ENCODE measurements at places on chromosomes 3 and 15.

- DNase-seq = no peak
Observed at GRCh38 chr3:123147754-123148535, 53.8 kb upstream of the SEC22A start.

DNA sequence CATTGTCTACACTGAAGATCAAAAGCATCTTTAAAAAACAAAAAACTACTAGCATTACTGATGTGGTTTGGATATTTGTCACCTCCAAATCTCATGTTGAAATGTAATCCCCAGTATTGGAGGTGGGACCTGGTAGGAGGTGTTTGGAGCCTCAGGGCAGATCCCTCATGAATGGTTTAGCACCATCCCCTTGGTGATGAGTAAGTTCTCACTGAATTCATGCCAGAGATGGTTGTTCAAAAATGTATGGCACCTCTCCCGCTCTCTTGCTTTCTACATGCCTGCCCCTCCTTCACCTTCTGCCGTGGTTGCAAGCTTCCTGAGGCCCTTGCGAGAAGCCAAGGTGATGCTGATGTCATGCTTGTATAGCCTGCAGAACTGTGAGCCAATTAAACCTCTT, 136.6 kb upstream of the FHIT start:
- DNase-seq = no peak

- no peak for DNase-seq
Observed at GRCh38 chr3:58608648-58609047, 31.5 kb upstream of the FAM107A start.

- no peak for DNase-seq
Observed at GRCh38 chr15:88658972-88659931, 20.4 kb downstream of the ISG20 start.

DNA sequence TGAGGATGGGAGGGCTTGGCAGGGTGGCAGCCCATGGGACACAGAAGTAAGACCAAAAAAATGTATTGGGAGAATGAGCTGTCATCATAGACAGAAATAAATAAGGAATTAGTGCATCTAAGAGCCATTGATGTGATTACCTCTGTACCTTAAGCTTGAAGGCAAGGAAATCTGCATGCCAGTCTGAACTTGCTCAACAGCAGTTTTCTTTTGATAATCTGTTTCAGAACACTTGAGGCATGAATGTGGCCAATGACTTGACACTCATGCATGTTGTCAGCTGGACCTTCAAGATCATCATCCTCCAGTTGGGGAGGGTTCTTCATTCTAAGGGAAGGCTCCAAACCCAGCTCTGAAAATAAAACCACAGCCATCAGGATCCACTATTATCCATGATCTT, 148.5 kb downstream of the DCLK3 start:
- no peak for DNase-seq

GRCh38 chr3:10247679-10248183, 528 bp upstream of the TATDN2 start:
- DNase-seq = no peak

DNA sequence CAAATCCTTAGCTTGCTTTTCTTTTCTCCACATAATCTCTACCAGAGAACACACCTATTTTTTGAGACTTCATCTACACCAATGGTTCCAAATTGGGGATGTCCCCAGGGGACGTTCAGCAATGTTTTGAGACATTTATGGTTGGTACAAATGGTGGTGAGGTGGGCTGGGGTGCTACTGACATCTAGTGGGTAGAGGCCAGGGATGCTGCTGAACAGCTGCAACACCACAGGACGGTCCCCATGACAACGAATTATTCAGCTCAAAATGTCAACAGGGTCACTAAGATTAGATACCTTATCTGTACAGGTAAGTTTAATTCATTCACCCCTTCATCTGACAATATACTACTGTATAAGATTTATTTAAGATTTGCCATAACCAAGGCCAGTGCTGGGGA, 14.4 kb downstream of the GK5 start:
- DNase-seq = peak; percentile 63

GRCh38 chr15:39914977-39915376, 5.1 kb downstream of the GPR176 start:
- no peak for DNase-seq

- DNase-seq = no peak
Observed at GRCh38 chr15:53354874-53355273, 404.6 kb downstream of the WDR72 start.

DNA sequence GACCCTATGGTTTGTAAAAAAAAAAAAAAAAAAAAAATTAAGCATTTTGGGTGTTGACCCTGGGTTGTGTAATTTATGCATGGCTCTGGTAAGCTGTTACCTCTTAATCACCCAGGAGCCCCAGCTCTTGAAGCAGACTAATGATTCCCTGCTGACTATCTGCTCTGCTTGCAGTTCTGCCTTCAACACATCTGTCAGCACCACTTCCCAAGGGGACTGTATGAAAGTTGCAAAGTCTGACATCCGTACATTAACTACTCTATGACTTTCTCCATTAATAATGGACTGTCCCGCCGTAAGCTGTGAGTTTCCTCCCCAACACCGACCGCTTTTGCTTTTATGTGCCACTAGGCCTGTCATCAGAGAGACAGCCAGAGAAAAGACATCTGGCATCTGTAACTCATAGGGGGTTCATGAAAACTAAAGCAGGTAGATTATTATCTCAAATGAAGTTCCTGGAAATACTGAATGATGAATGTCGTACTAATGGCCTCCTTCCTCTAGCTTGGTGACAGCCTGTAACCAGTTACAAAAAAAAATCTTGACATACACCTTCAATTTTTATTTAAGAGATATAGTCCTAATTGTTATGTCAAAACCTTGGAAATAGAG, 271.5 kb downstream of the IL5RA start:
- no peak for DNase-seq

GRCh38 chr15:73346735-73347312, 21.9 kb downstream of the HCN4 start:
- peak; percentile 73 for DNase-seq

DNA sequence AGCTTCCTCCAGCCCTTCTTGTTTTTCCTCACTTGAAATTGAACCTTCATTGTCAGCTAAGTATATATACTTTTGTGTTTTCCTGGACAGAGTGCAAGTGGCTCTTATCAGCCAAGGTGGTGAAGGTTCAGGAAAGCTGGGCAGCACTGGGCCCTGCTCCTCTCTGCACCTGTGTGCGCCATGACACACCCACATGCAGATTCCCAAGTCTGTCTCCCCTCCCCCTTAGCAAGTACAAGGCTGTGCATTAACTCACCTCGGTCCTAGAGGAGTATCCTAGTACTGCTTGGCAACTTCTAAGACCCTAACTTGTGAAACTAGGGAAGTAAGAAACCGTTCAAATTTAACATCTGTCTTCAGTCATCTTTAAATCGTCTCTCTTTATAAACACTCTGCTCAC, 85.8 kb downstream of the SLC49A4 start:
- DNase-seq = no peak

DNA sequence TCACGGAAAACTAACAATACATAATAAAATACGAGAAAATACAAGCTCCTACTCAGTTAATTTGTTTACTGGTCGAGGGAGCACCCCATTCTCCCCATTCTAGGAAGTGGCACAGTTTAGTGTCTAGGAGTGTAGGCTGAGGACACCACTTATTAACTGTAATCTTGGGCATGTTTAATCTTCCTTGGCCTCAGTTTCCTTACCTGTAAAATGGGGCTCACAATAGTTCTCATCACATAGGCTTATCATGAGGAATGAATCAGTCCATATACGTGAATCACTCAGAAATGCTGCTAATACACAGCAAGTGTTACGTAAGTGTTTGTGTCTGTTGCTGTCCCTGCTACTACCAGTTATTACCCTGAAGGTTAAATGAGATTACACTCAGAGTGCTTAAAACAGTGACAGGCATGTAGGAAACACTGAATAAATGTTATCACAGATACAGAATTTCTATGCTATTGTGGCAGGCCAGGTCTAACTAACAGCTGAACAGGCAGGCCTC, 210.2 kb downstream of the OSBPL10 start:
- no peak for DNase-seq

DNA sequence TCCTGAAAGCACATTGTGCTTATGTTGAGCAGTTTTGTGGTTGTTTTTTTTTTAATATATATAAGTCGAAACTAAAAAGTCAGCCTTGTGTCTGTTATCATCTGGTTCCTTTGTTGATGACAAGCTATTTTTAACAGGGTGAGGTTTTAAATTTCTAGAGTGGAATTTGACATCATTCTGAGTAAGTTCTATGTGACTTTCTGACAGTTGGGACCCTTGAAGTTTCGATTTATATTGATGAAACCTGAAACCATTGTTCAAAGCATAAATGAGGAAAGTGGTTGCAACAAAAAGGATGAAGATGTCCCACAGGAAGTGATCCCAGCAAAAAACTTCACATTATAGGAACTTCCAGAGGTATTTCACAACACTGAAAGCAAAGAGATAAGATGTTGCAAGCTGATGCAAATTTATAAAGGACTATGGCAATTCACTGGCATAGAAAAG, 94.0 kb downstream of the CYP19A1 start:
- DNase-seq = no peak

DNA sequence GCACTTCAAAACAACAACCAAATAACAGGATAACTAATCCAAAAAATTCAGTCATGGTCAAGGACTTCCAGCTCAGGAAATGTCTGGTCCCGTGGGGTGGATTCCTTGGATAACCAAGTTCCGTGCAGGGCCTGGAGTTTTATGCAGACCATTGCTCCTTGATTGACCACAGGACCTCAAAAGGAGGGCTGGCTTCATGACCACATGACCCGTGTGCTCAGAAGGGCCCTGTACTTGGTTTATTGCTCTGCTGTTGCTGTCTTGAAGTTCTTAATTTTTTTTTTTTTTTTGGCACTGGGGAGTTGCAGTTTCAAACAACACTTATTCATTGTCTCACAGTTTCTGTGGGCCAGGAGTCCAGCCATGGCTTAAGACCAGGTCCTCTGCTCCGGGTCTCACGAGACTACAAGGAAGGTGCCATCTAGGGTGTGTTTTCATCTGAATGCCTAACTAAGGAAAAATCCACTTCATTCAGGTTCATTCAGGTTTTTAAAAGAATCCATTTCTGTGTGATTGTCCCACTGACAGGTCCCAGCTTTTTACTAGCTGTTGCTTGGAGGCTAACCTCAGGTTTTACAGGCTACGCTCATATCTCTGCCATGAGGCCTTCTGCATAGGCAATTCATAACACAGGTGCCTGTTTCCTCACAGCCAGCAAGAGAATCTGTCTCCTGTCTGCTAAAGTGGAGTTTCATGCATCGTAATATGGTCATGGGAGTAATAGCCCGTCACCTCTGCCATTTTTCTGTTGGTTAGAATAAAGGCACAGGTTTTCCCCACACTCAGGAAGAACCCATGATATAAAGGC, 65.3 kb downstream of the FLNB start:
- no peak for DNase-seq

- DNase-seq = peak; percentile 80
Observed at GRCh38 chr15:79004336-79004735, 59.5 kb upstream of the CTSH start.

DNA sequence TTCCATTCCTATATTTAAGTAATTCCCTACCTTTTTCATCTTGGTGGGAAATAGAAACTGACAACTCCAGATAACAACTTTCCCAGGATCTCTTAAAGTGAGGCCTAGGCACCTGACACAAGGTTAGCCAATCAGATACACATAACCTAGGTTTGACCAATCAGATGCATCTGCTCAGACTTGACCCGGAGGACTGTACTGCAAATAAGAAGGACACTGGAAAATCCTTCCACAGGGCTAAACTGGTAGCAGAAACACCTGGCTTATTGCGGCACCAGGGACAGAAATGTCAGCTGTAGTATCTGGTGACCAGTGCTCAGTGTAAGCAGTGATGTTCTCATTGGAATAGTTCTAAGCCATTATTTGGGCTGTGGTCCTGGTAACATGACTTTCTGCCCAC, 204.5 kb upstream of the SLCO3A1 start:
- DNase-seq = no peak

GRCh38 chr3:154197751-154198150, 76.6 kb downstream of the ARHGEF26 start:
- no peak for DNase-seq

DNA sequence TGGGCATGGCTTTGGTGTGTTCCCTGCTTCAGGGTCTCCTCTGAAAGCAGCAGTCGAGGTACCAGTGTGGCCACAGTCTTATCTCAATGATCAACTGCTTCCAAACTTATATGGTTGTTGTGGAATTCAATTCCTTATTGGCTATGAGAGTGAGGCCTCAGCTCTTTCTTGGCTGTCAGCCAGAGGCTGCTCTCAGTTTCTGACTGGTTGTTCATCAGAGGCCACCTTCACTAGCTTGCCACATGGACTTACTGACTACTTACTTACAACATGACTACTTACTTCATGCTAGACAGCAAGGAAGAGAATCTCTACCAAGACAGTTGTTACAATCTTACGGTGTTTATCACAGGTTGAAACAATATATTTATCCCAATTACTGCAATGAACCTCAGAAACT, 789.2 kb downstream of the DIPK2A start:
- DNase-seq = no peak

DNA sequence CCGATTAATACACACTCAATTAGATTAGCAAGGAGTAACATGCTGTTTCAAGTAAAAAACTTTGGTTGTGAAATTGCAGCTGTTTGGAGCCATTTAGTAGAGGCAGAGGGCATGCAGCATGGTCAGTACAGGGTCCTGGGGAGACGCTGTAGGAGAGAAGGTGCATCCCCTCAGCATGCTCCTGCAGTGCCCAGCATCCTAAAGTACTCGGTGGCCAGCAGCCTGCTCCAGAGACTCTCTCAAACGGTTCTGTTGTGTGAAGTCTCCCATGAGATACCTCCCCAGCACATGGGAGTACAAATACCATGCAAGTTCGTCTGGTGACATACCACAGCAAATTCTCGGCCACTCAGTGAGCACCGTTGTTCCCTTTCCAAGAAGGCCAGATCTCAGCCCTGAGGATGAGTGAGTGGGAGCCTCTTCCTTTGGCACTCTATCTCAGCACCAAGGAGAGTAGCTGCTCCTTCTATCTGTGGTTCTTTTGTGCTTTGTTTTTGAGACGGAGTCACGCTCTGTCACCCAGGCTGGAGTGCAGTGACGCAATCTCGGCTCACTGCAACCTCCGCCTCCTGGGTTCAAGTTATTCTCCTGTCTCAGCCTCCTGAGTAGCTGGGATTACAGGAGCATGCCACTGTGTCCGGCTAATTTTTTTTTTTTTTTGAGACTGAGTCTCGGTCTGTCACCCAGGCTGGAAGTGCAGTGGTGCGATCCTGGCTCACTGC, 72.7 kb downstream of the TJP1 start:
- no peak for DNase-seq

GRCh38 chr15:70442616-70443321, 320.6 kb downstream of the UACA start:
- no peak for DNase-seq

- DNase-seq = no peak
Observed at GRCh38 chr15:67335534-67336222, 81.1 kb downstream of the IQCH start.

- no peak for DNase-seq
Observed at GRCh38 chr3:144317961-144318360, 346.3 kb downstream of the DIPK2A start.

- DNase-seq = peak; percentile 15
Observed at GRCh38 chr3:154955907-154956533, 124.1 kb upstream of the MME start.

DNA sequence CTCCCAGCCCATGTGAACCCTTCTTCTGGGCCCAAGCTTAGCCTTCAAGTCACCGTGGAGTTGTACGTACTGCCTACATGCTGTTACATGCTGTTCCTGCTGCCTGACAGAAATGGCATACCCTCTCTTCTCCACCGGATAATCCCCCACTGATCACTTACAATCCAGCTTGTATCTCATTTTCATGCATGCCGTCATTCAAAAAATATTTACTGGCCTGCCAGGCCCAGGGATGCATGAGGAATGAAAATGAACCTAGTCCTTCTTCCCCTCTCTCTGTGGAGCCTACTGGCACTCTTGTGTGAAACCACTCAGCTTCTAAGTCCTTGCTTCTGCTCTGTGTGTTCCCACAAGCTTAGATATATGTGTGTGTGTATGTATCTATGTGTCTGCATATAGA, 60.6 kb downstream of the WNT5A start:
- no peak for DNase-seq
